ENCODE measurements at places on chromosomes 2 and 18. TPM values are rescaled to one million over a fixed set of nuclear protein-coding genes. Genes with fewer than 3 reads are reported as not detected.

Gene EIPR1
- total RNA-seq: 11.0 TPM

Gene TACR1
- total RNA-seq: not detected

Gene CNTNAP5
- total RNA-seq: not detected

Gene CCDC141
- 31.5 TPM for total RNA-seq

Gene SKOR2
- total RNA-seq: not detected

Gene C2orf66
- not detected for total RNA-seq
